AG09319 (cell line): ENCODE measurements at places on chromosomes 12 and 14.

GRCh38 chr14:72521045-72521444, 372.9 kb downstream of the DPF3 start:
- DNase-seq = no peak

DNA sequence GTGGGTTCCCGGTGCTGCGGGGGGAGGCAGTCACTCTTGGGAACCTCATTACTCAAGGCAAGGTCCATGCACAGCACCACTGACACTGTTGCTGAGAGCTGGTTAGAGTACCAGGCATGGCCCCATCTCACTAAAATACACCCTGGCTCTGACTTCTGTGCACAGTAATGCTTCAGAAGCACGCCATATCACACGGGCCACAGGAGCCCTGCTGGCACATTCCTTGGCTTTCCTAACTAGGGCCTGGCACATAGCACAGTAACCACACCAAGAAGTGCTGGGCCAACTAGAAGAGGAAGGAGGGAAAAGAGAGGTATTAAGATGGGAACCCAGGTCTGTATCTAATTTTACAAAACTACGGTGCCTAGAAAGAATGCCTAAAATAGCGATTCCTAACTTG, 13.5 kb upstream of the RAB35 start:
- no peak for DNase-seq

DNA sequence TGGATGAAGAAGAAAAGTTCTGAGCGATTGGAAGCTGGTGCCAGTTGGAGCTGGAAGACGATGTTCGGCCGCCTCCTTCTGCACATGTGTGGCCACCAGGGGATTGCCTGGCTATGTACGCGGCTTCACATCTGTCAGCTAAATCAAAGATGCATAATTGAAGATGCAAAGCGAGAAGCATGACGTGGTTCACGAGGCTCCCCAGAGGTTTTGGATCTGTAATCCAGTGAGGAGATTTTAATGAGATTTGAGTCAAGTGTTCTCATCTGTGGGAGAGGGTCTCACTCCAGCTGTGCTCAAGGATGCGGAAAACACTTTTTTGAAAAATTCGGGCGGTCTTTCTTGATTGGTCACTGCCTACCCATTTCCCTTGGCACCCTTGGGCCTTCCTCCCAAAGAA, 94.6 kb downstream of the PAX9 start:
- DNase-seq = no peak

DNA sequence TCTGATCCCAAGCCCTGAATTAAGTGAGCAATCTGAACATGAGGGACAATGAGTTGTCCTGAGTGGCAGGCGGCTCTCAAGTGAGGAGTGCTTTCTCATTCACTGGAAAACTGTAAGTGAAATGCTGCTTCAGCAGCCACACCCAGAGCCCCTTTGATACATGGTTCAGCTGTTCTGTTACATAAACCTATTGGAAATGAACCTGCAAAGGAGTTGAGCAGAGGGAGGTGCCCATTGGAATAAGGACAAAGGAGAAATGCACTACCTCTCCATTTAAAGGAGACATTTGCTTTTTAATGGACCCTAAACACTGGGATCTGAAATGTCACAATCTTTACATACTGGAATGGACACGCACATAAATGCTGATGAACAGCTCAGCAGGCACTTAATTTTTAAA, 169.9 kb downstream of the CACNA1C start:
- DNase-seq = no peak

DNA sequence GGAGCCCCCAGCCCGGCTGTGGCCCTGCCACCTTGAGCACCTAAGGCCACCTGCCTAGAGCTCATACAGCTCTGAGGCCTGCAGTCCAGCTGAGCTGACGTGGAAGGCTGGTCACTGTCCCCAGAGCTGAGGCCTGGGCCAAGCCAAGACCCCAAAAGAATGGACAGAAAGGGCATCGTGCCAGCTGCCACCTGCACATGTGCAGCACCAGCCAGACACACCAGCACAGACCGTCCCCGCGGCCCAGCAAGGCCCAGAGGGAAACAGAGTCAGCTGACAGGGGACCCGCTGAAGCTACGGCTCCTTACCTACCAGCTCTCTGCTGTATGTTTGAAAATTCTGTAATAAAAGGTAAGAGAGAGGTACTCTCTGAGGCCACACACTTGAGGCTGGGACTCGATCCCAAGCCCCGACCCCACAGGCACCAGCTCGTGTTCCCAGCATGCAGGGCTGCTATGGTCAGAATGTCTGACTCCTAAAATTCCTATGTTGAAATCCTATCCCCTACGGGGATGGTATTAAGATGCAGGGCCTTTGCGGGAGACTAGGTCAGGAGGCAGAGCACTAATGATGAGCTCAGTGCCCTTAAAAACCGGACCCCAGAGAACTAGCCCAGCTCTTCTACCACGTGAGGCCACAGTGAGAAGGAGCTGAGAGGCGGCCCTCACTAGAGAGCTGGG, 25.4 kb downstream of the BRF1 start:
- DNase-seq = peak; percentile 14

- peak; percentile 78 for DNase-seq
Observed at GRCh38 chr12:67456431-67456901, 187.3 kb downstream of the CAND1 start.

DNA sequence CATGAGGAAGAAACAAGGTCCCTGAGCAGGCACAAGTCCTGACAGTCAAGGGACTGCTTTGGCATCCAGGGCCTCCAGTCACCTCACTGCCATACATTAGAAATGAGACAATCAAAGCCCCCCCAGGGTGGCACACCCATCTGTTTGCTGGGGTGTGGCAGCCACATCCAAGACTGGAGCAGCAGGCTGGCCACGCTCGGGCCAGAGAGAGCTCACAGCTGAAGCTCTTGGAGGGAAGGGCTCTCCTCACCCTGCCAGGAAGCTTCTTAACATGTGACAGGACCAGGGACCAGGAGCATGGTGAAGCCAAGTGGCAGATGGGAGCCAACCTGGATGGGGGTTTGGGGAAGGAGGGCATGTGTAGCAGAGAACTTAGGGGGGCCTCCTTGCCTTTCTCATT, 10.0 kb downstream of the CACNB3 start:
- no peak for DNase-seq

GRCh38 chr14:32393119-32393518, 64.0 kb downstream of the AKAP6 start:
- no peak for DNase-seq

DNA sequence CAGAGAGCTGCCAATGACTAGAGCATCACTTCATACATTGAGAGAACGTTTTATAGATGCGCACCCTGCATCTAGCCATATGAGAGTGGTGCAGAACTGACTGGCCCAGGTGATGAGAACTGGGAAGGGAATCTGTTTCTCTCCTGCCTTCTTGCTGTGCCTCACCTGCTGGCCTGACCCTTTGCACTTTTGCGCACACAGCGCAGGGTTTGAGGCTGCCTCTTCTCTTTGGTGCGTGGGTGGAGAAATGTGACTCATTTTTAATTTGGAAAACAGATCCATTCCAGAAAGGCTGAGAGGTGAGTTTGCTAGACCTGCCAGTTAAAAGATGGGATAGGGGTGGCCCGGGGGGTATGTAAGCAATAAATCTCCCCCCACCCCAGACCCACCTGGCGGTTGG, 453 bp upstream of the ESRRB start:
- DNase-seq = no peak

- no peak for DNase-seq
Observed at GRCh38 chr12:94714378-94715114, 64.2 kb upstream of the TMCC3 start.

- DNase-seq = no peak
Observed at GRCh38 chr12:80838024-80838658, 99.6 kb downstream of the LIN7A start.

DNA sequence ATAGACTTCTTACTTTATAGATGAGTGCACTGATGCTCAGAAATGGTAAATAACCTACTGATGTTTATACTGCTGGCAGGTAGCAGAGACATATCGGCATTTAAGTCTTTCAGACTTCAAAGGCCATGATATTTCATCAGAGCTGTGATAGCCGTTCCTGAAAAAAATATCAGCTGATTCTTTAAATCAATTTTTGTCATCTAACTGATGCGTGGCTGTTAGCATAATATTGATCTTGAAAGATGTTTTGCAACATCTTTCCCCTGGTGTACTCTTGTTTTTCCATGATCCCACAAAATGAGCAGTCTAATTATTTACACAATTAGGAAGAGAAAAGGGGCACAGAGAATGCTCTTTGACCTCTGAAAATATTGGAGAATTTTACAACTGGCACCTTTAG, 1.6 kb upstream of the SLCO1B1 start:
- no peak for DNase-seq

- no peak for DNase-seq
Observed at GRCh38 chr12:130451001-130451930, 113.6 kb downstream of the PIWIL1 start.
